ENCODE measurements at places on chromosomes 7 and 10. TPM values are rescaled to one million over a fixed set of nuclear protein-coding genes. Genes with fewer than 3 reads are reported as not detected.

ACHE gene
- total RNA-seq, result 1.3 TPM

CYP26C1 gene
- total RNA-seq, result 0.09 TPM

PAX2 gene
- 0.20 TPM for total RNA-seq

TFEC gene
- total RNA-seq, result 2.3 TPM

FAM25A gene
- total RNA-seq, result not detected

ADAM22 gene
- total RNA-seq, result 1.0 TPM

HEPACAM2 gene
- total RNA-seq, result 3.2 TPM
